ENCODE measurements at places on chromosomes 11 and 22. TPM values are rescaled to one million over a fixed set of nuclear protein-coding genes. Genes with fewer than 3 reads are reported as not detected.

DNA sequence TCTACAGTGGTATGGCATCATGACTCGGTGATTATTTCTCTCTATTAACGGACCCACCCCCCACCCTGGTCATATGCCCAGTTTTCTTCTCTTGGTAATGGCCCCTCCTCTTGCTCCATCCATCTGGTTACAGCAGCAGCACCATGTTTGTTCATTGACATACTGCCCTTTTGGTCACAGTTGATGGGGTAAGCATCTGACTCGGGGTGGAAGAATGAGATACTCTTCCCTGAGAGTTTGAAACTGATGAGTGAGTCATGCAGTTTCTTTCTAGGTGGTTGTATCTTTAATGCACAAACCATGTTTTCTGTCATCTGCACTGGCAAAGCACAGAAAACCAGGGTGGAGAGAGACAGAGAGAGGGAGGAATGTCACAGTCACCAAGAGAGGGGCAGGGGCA is 126.0 kb downstream of the SYN3 start:
- DNase-seq = no peak

DNA sequence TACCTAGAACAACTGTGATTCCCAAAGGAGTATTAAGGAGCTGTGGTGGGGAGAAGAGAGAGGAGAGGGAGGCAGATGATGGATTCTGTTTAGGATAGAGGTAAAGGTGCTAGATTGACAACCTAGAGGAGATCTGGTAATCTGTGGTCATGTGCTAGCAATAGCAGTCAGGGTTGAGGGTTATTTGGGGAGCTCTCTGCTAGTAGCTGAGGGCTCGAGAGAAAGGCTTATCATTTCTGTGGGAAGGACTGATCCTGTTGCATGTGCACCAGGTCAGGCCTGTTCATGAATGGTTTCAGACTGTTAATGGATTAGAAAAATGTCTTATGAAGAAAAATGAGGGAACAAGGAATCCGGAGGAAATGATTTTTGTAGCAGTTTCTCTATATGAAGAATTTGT is 63.2 kb downstream of the MTMR3 start:
- no peak for DNase-seq

DNA sequence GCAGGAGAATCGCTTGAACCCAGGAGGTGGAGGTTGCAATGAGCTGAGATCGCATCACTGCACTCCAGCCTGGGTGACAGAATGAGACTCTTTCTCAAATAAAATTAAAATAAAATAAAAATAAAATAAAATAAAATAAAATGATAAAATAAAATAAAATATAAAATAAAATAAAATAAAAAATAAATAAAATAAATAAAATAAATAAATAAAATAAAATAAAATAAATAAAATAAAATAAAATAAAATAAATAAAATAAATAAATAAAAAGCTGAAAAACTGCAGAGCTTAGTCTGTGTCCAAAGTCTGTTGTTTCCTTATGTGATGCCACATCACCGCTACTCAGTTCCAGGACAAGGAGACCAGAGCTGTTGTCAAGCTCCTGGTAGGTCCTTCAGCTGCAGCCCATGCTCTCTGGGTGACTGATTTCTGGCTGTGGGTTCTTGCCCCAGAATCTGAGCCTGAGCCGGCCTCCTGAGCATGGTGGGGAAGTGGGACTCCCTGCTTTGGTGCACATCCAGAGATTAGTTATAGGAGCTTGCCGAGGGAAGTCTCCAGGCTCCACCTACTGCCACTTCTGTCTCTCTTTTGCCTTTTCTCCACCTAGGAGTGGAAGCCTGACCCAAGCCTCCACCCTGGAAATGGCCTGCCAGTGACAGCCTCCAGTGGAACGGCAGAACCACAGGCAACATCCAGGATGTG is 31.3 kb upstream of the ADA2 start:
- DNase-seq = no peak

- DNase-seq = no peak
Measured at GRCh38 chr11:87355596-87355995, 317.9 kb downstream of the TMEM135 start.

- DNase-seq = no peak
Measured at GRCh38 chr11:112173152-112173551, 2.2 kb upstream of the BCO2 start.

GRCh38 chr22:25997886-25998775 is 171.1 kb upstream of the SEZ6L start:
- no peak for DNase-seq

DNA sequence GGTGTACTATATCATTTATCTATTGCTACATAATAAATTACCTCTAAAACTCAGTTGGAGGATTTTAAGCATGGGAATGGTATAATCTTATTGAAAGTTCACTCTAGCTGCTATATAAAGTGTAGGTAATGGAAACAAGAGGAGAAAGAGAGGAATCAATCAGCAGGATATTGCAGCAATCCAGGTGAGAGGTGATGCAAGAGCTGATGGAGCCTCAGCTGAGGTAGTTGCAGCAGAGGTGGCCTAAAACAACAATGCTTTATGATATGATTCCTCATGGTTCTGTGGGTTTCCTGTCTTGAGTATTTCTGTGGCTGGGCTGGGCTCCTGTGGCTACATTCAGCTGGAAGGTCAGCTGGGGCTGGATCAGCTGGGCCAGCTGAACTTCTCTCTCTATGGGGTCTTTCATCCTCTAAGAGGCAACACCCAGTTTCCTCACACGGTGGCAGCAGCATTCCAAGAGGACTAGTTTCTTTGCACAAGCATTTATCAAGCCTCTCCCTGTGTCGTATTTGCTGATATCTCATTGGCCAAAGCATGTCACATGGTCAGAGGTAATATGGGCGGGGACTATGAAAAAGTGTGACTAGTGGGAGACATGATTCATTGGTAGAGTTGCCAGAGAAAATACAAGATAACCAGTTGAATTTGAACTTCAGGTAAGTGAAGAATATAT is 135.4 kb upstream of the LARGE1 start:
- DNase-seq = no peak

- no peak for DNase-seq
Measured at GRCh38 chr11:18233912-18234311, 2.7 kb downstream of the SAA4 start.

GRCh38 chr11:45820211-45820857 is 15.4 kb downstream of the SLC35C1 start:
- no peak for DNase-seq

DNA sequence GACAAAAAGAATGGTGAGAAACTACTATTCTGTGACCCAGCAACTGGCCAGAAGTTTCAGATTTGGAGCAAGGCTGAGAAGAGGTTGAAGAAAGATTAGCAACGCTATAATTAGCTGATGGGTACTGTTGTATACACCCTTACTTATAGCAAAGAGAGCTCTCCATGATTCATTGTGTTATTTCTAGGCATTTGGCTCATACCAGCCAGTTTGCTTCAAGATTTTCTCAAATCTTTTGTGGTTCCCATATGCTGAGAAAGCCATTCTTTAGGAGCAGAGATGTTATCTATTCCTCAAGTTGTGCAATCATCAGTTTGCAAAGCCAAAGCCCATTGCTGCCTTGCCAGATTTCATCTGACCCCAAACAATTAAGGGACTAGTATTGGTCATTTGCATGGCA is 179.4 kb downstream of the ETS1 start:
- peak; percentile 66 for DNase-seq

DNA sequence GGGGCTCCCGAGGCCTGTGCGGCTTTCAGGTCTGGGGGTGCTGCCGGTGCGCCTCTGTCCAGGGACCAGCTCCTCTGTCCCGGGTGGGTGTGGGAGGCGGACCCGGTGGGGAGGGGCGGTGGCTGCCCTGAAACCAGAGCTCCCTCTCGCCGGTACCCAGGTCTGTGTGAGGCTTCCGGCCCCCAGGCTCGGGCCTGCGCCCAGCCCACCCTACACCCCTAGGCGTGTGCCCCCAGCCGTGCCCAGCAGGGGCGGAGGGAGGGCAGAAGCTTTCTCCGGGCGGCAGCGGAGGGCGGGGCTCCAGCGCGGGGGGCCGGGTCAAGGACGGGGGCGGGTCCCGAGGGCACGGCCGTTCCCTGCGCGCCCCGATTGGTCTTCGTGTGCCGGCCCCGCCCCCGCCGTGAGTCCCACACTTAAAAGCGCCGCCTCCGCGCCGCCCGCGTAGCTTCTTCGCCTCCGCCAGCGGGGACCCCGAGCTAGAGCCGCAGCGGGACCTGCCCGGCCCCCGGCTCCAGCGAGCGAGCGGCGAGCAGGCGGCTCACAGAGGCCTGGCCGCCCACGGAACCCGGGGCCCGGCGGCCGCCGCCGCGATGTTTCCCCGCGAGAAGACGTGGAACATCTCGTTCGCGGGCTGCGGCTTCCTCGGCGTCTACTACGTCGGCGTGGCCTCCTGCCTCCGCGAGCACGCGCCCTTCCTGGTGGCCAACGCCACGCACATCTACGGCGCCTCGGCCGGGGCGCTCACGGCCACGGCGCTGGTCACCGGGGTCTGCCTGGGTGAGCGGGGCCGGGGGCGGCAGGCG is 616 bp downstream of the PNPLA2 start:
- DNase-seq = no peak

GRCh38 chr22:38032681-38033521 is 24.3 kb upstream of the PICK1 start:
- peak; percentile 35 for DNase-seq

DNA sequence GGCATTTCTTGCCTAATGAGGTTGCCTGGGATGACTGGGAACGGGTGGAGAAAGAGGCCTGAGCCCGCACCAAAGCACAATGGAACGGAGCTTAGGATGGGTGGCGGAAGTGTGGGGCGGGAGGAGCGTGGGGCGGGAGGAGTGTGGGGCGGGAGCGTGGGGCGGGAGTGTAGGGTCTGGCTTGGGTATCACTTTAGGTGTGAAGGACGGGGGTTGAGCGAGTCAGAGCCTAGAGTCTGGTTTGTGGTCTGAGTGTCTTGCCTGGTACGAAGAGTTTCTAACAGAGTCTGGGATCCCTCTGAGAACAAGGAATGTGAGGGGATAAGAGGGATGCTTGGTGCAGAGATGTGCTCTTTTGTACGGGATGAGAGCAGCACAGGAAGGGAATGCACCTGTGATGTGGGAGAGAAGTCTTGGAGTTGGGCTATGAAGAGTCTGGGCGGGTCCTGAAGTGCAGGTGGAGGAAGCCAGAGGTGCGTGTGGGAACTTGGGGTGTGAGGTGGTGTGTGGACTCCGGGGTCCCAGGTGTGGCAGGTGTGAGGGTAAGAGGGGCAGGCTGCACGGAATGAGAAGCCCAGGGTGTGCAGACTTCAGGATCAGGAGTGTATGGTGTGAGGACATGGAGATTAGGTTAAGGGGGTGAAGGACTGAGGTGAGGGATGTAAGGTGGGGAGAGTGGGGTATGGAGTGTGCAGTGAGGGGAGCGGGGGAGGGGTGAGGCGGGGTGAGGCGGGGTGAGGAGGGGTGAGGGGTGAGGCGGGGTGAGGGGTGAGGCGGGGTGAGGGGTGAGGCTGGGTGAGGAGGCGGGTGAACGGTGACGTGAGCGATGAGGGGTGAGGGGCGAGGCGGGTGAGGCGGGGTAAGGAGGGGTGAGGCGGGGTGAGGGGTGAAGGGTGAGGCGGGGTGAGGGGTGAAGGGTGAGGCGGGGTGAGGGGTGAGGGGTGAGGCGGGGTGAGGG is 1.0 kb downstream of the SYCE3 start:
- DNase-seq = no peak

- DNase-seq = no peak
Measured at GRCh38 chr11:86101493-86101892, 32.6 kb upstream of the PICALM start.

GRCh38 chr22:38832005-38832978 is 11.5 kb downstream of the NPTXR start:
- DNase-seq = no peak

The DNAJB7 gene
- polyA plus RNA-seq = not detected

The NRXN2 gene
- polyA plus RNA-seq = 0.05 TPM

The NOX4 gene
- 7.0 TPM for polyA plus RNA-seq
